Astrocyte of the spinal cord (primary cell): ENCODE measurements at places on chromosomes 2 and 18.

- DNase-seq = peak; percentile 89
Measured at GRCh38 chr2:15359716-15360531, 201.2 kb downstream of the NBAS start.

DNA sequence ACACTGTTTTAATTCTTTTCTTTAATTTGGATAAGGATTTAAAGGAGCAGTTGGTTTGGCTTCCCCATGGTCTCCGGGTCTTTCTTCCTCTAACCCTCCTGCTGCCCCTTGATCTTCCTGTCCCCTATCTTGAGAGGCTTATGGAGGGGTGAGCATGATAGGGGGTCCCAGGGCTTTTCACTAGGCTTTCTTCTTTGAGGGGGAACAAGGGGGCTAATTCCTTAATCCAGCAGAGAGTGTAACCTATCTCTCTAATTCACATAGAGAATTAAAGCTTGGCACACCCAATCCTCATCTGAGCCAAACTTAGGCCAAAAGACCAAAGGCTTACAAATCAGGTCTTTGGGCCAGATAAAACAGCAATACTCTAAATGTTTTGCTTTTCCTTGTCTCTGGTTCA is 21.5 kb upstream of the C2orf66 start:
- no peak for DNase-seq

- DNase-seq = no peak
Measured at GRCh38 chr2:73886357-73886756, 6.5 kb upstream of the ACTG2 start.

DNA sequence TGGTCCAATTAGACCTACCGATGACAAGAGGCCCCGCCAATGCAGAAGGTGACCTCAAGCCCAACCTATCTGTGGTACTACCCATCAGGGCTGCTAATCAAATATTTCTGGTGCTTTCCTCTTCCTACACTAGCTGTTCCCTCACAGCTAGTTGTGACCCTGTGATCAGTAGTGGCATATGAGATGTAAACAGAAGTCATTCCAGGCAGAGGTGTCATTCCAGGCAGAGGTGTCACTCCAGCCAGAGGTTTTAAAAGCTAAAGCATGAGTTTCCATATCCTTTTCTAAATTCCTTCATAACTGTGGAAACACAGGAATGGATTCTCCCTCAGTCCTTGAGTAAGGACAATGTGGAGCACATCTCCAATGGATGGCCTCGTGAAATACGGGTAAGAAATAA is 110.9 kb upstream of the DNAJC10 start:
- DNase-seq = no peak

- no peak for DNase-seq
Measured at GRCh38 chr2:37846207-37846606, 78.9 kb upstream of the RMDN2 start.

DNA sequence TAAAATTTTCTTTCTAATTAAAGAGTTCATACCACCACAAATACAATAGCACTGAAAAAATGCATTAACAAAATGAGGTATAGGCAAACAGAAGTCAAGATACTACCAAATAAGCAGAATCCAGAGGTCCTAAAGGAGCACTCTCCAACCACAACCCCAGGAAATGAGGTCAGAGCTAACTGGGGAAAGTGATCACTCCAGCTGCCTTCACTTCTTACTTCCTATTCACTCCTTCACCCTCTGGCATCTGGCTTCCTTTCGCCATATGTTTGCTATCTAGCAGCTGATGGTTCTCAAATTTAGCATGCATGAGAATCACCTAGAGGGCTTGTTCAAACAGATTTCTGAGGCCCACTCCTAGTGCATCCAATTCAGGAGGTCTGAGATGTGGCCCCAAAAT is 212.6 kb upstream of the ACVR2A start:
- no peak for DNase-seq

DNA sequence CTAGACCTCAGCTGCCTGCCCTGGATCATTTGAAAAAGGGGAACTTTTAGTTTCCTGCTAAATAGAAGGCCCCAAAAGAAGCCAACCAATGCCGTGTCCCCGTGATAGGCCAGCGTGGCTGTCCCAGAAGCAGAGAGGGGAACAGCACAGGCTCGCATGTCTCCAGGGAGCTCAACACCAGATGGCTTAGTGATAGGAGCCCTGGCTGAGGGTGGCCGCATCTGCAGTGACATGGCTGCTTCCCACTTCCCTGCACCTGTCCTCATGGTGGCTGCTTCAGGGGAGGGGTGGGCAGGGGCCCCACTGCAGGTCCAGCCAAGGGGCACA is 79.6 kb downstream of the MBP start:
- DNase-seq = no peak

GRCh38 chr2:133717497-133717896 is 149.2 kb upstream of the NCKAP5 start:
- peak; percentile 19 for DNase-seq
